B cell (primary cell): ENCODE measurements at places on chromosomes 6 and 20. TPM values are rescaled to one million over a fixed set of nuclear protein-coding genes. Genes with fewer than 3 reads are reported as not detected.
A peak's percentile ranks its signal among the peaks of the same experiment; 100 is the strongest.

DNA sequence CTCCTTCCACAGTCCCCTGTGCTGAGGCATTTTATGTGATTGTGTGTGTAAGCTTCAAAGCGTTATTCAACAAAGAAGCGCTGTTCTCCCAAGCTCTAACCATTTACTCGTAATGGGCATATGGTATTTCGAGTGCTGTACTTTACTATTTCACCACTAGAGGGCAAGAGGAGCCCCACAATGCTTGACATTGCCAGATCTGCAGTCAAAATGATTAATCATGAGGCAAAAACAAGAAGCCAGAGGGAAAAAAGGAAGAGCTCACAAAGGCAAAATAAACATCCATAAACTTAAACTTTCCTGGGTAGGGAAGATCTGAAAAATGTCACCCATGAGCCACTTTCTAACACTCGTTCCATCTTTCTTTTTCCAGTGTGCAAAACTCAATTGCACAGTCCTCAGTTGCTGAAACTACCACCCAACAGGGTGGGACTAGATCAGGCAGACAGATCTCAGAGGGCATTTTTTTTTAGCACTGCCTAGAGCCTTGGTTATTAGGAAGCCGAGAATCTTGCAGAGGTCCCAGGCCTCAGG lies 215.0 kb upstream of the PLCB4 start:
- peak; percentile 39 for DNase-seq

Gene SMLR1
- not detected in 2 replicates for total RNA-seq

- no peak for DNase-seq
Measured at GRCh38 chr6:2920671-2921112, 17.6 kb upstream of the SERPINB9 start.

DNA sequence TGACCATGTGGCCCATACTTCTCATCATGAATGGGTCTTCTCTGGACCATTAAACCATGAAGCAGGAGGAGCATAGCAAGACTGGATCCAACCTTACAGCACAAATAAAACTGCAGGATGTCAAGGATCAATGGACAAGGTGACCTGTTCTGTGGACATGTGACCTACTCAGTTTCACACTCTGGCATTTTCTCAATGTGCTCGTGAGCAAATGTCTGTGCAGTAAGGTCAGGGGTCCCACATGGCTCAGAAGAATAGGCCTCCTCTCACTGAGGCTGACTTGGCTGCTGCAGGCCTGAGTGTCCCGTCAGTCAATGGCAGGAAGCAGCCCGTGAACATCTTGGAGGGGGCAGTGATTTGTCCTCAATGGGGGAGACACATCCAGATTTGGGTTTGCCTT lies 60.2 kb upstream of the IL20RA start:
- no peak for DNase-seq

DNA sequence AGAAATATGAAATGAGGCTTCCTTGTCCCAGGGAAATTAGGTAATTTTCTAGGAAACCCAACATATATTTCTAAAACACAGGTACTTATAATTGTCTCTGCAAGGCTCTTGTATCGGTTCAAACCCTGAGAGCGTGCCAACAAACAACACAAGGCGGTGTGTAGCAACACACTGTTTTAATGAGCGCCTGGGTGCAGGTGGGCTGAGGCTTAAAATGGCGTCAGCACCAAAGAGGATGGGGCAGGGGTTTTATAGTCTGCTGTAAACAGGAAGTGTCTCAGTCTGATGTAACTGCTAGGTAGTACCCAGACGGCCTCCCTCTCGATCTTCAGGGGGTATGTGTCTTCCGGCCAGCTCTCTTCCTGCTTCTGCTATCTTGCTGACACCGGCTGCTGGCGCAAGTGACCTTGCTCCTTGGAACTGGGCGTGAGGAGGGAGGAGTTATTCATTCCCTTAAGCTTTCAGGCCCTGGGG lies 69.7 kb downstream of the EPB41L2 start:
- no peak for DNase-seq

Gene IL17A
- not detected in 2 replicates for total RNA-seq

Gene NRSN1
- not detected in 2 replicates for total RNA-seq

Gene BHLHE23
- total RNA-seq, result not detected in 2 replicates

Gene TCF15
- not detected in 2 replicates for total RNA-seq

Gene IP6K3
- not detected in 2 replicates for total RNA-seq

- DNase-seq, result no peak
Measured at GRCh38 chr6:80341330-80341729, 234.9 kb downstream of the BCKDHB start.

Gene THBD
- not detected in 2 replicates for total RNA-seq

DNA sequence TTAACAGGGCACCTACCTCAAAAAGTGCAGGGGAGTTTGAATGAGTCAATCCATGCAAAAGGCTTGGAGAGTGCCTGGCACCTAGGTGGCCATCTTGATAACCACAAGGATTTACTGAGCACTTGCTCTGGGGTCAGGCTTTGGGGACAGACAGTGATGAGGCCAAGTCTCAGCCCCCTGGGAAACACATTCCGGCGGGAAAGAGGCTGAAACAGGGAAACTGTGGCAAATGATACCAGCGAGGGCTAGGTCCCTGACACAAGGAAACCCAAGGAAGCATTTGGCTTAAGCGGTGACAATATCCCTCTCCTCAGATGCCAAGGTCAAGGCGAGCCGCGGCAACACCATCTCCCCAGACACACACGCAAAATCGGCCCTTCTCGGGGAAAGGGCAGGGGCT lies 527 bp upstream of the DOK5 start:
- no peak for DNase-seq

Gene EEF1A2
- 1.8 and 2.2 TPM in 2 replicates for total RNA-seq

Gene FOXS1
- not detected in 2 replicates for total RNA-seq

GRCh38 chr20:19849341-19850197 lies 91.5 kb downstream of the RIN2 start:
- DNase-seq, result no peak

GRCh38 chr6:28824793-28825731 lies 98.7 kb downstream of the TRIM27 start:
- peak; percentile 36 for DNase-seq

Gene SRMS
- total RNA-seq, result 0.17 and 0.27 TPM in 2 replicates

DNA sequence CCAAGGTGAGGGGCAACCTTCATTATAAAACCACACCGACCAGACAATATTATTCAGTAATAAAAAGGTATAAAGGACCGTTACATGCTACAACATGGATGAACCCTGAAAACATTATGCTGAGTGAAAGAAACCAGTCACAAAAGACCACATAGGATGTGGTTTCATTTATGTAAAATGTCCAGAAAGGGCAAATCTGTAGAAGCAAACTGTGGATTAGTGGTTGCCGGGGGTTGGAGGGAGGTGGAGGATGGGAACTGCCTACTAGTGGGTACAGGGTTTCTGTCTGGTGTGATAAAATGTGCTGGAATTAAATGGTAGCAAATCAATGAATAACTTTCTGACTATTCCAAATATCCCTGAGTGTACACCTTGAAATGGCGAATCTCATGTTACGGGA lies 10.2 kb upstream of the PRND start:
- no peak for DNase-seq

DNA sequence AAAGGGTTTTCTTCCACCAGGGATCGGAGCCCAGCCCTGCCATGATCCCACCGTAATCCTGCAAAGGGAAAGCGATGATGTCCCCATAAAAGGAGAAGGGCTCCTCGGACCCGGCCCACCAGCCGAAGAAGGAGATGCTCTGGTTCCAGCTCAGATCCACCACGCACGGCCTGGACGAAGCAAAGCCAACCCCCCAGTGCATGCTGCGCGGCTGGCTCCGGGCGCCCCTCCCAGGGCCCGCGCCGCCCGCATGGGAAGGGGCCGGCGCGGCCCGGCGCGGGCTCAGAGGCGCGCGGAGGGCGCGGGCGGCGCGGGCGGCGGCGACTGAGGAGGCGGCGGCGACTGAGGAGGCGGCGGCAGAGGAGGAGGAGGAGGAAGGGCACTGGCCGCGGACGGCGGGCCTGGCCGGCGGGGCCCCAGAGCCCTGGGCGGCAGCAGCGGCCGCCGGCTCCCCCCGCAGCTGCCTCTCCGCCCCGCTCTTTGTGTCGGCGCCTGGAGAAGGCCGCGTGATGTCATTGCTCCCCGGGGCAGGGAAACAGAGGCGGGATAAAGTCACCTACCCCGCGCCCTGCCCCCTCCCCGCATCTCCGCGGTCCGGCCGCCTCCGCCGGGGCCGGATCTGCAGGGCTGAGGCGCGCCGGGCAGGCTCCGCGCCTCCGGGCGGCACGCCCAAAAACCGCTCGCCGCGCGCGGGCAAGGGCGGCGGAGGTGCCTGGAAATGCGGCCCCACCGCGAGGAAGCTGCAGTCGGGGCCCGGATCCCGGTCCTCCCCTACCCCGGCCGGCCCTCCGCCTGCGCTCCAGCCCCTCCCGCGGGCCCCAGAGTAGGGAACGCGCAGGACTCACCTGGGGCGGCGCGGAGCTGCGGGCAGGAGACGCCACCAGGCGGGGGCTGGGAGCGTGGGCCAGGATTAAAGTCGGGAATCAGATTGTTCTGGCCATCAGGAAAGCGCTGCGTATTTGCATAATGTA lies at the start of gene FAXC:
TSS of gene FAXC (minus strand) at position 504 of the 971 bp plus-strand sequence. CDS start at position 202, 302 bp downstream.
- peak; percentile 5 for DNase-seq

Gene CLDN20
- not detected in 2 replicates for total RNA-seq
